ENCODE measurements at places on chromosomes 6 and 20.

- DNase-seq = no peak
Measured at GRCh38 chr20:47493963-47494293, 7.8 kb upstream of the NCOA3 start.

- DNase-seq = no peak
Measured at GRCh38 chr20:37223053-37223452, 38.6 kb downstream of the GHRH start.

DNA sequence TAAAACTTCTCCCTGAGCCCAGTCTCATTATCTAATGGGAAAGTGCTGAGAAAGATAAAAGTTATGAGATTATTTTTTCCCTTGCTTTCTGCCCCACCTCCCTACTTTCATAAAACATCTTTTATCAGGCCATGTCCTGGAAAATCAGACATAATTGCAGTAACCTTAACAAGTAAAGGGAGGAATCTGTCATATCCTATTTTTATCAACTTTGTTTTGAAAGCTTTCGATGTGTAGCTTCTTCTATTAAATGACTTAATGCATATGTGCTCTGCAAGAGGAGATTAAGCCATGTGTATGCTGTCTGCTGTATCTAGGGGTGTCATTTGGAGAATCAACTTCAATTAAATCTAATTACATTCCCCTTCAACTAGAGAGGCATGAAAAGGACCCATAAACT, 408.9 kb downstream of the CBLN4 start:
- DNase-seq = no peak

GRCh38 chr6:163539101-163539762, 124.7 kb downstream of the QKI start:
- DNase-seq = no peak

DNA sequence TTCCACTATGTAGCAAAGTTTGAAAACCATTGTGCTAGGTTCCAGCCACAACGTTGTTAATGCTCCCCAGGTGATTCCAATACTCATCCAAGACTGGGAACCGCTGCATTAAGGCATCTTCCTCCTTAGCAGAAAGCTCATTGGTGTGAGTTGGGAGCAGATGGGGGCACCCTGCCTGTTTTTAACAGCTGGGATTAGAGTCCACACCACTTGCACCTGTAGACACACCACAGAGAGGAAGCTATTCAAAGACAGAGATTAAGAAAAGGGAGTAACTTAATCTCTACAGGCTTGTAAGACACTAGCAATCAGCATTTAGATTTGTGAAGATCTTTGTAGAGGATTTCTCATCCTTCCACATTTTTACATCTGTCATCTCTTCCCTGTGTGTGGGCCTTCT, 333.9 kb upstream of the SOX4 start:
- DNase-seq = no peak

DNA sequence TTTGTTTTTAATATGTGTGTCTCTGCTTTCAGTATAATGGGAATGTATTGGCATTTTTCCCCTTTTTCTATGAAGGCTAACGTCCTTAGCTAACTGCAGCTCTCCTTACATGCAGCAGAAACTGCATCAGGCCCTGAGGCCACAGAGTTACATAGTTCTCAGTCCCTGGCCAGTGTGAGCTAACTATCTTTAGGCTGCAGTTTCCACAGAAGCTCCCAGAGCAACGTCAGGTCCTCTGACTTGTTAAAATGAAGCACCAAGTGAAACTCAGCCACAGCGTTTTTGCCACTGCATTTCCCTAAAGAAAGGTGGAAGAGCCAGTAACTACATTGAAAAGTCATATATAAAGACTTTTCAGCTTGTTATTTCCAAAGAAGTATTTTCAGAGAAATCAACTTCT, 244.7 kb downstream of the CBLN4 start:
- DNase-seq = no peak

DNA sequence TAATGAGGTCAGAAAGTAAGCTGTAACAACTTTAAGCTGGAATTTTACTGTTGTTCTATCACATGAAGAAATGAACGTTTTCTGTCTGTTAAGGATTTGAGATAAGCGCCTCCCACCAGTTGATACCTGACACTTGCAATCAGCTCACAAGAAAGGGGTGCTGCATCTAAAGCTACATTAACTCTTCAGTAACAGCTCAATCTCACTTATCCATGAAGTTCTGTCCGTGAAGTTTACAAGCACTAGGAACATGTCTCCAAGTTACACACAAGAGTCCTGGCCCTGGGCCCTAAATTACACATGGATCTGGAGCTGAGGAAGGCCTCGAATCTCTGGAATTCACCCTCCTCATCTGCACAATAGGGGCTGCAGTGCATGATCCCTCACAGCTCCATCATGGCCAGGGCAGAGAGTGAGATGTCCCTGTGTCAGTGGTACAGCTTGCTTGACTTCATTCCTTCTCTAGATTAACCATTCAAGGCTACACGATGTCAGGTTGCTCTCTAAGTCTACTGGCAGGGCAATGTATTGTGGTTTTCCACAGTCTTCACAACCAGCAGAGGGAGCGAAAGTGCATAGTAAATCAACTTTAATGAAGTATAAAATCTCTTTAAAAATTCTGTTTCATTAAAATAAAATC, 182.4 kb upstream of the MCHR2 start:
- no peak for DNase-seq

- DNase-seq = no peak
Measured at GRCh38 chr20:4656491-4656890, 65.2 kb upstream of the PRND start.

DNA sequence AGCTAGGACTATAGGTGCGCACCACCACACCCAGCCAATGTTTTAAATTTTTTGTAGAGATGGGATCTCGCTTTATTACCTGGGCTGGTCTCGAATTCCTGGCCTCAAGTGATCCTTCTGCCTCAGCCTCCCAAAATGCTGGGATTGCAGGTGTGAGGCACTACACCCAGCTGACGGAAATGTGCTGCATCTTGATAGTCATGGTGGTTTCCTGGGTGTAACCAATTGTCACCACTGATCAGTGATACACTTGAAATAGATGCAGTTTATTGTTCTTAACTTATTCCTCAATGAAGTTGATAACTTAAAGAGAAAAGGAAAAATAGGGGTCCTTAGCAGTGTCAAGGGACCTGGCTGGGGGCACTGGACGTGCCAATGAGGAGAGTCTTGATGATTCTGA, 92.4 kb downstream of the PPP1R14C start:
- DNase-seq = no peak

DNA sequence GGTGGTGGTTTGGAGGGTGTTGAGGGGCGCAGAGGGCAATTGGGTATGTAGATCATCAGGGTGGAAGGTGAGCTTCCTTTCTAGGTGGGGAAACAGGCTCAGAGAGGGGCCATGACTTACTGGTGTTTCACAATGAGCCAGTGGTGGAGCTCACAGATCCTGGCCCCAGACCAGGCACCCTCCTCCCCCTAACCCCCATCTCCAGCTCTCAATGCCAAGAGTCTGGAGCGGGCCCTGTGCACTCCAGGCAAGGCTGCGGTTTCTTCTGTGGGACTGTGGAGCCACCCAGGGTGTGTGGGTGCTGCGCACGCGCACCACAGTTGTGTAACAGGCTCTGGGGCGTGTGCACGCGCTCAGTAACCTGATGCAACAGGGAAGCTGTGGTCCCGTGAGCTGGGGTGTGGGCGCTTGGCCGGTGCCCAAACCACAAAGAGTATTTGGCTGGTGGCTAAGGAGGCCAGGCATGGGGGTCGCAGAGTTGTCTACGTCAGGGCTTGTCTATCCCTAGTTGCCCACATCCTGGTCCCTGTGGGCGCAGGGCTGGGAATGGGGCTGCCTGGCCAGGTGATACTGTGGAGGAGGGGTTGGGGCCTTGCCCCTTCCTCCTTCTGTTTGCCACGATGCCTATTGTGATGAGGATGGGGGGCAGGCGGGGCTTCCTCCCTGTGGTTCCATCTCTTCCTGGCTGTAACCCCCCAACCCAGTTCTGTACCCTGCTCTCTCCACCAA, 37.5 kb upstream of the MRPS18A start:
- no peak for DNase-seq

DNA sequence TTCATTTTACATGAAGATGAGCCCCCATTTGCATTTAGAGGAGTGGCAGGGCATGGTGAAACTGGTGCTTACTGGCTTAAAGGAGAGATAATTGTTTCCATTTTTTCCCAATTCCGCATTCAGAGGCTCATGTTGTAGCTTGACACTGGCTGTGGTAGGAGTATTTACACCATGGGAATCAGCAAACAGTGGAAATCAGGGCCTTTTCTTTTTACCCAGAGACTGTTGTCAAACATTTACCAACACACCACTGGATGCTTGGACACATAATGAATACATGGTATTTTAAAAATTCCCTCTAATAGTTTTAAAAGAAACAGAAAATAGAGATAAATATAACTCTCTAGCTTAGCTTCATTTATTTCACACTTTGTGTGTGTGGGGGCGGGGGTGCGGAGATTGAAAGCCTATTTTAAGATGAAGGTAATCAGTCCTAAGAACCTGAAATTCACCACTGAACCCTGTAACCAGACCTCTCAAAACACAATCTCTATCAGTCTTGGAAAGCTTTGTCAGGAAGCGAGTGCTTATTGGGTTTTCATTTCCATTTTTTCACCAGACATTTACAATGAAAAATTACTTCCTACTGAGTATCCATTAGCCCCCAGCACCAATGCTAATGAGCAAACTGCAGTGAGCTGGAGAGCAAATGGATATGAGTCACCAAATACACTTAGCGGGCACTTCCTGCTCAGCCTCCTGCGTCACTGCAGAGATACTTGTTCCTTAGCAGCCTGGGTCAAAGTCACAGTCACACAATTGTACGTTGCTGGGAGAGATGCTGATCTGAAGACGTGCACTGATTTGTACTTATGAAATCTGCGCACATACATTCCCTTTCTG, 532.0 kb downstream of the BCKDHB start:
- peak; percentile 18 for DNase-seq

DNA sequence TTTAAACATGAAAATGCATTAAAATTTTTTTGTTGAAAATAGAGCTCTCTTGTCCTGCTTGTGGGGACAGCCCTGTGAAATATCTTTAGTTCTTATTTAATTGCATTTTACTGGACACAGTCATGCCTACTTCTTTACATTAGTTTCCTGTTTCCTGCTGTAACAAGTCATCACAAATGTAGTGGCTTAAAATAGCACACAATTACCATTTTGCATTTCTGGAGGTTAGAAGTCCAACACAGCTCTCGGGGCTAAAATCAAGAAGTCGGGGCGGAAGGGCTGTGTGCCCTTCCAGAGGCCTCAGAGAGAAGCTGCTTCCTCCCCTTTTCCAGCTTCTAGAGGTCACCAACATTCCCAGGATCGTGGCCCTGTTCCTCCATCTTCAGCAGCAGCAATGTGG, 29.4 kb downstream of the PNLDC1 start:
- DNase-seq = no peak

DNA sequence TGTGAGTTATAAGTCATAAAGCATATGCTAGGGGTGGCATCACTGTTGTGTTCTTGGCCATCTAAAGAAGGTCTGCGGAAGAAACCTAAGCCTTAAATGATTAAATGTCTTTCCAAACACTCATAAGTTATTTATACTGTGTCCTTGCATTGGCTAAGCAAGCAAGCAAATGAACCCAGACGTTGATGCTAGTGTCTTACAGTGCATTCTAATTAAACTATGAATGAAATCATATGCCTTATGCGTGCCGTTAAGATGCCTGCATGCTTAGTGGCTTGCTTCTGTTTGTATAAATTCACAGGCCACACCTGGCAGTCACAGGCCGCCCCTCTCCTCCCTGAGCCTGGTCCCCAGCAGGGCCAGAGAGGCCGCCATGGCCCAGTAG, 49.9 kb downstream of the RIN2 start:
- DNase-seq = peak; percentile 40

GRCh38 chr6:15395087-15395486, 149.2 kb downstream of the JARID2 start:
- no peak for DNase-seq

- no peak for DNase-seq
Measured at GRCh38 chr6:146154197-146154596, 125.3 kb downstream of the GRM1 start.

DNA sequence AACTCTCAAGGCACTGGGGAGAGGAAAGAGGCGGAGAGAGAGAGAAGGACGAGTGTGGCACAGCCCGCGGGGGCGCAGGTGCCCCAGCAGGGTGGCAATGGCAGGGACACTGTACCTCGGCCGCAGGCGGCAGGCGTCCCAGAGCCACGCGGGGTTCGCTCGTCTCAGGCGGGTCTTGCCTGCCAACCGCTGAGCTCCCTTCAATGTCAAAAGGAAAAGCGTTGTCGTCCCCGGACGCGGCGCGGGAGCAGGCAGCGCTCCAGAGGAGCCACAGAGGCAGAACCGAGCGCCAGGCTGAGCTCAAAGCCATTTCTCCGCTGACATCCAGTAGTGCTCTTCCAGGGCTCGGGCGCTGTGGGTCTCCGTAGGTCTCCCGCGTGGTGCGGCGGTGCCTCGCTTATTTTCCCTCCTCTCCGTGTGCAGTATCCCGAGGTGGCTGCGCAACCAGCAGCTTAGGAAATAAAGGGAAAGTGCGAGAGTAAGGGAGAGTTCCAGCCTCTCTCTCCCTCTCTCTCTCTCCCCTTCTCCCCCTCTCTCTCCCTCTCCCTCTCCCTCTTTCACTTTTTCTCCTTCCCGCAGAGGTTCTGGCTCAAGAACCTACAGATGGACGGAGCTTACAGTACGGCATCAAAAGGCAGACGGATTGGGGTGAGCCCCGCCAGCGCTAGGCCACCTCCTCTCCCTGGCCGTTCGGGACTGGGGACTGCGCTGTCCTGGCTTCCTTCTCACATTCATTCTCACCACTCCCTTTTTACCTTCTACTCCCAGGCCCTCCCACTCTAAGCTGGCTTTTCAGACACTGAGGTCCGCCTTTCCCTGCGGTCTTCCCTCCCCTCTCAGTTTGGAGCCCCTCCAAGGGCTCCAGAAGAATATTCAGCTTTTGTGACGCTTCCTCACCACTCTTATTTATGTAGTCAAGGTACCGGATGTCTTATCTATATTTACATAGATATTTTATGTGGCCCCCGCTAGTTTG, at the start of gene LAMA4:
Gene LAMA4, minus strand, starts transcription at position 727 of the 976 bp plus-strand sequence. Its CDS starts 417 bp downstream, at position 310.
- peak; percentile 38 for DNase-seq

DNA sequence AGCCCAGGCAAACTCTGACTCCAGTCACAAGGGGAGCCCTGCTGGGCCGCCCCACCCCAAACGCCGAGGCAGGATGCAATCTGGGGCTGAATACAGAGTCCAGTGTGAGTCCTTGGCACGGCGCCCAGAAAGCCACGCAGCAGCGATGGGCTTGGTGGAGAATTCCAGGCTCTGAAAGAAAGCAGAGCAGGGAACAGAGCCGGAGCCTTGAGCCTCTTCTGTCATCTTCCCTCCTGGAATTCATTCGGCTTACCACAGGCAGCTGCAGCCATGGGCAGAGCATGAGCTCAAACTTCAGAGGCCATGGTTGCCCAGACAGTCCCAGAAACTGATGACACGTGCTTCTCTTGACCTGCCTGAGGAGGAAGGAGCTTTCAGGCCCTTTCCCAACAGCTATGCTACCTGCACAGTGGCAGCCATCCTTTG, 441.1 kb upstream of the JARID2 start:
- DNase-seq = peak; percentile 2

- DNase-seq = no peak
Measured at GRCh38 chr20:34637245-34638038, 39.5 kb downstream of the PIGU start.

GRCh38 chr20:31747640-31748039, 8.6 kb downstream of the TPX2 start:
- DNase-seq = no peak

GRCh38 chr6:63236398-63236817, 25.1 kb downstream of the FKBP1C start:
- no peak for DNase-seq

GRCh38 chr20:59004493-59004762, 2.6 kb downstream of the CTSZ start:
- DNase-seq = no peak

- DNase-seq = no peak
Measured at GRCh38 chr6:73580247-73581149, 59.7 kb upstream of the EEF1A1 start.
